Renal pelvis (tissue), 12 donors: ENCODE measurements at places on chromosomes 7 and 10. TPM values are rescaled to one million over a fixed set of nuclear protein-coding genes. Genes with fewer than 3 reads are reported as not detected.

GJC3 gene
- polyA plus RNA-seq = 1.7 TPM

NODAL gene
- 0.14 TPM for polyA plus RNA-seq

- DNase-seq = no peak
Measured at GRCh38 chr10:49363309-49364031, 32.4 kb downstream of the DRGX start.

DNA sequence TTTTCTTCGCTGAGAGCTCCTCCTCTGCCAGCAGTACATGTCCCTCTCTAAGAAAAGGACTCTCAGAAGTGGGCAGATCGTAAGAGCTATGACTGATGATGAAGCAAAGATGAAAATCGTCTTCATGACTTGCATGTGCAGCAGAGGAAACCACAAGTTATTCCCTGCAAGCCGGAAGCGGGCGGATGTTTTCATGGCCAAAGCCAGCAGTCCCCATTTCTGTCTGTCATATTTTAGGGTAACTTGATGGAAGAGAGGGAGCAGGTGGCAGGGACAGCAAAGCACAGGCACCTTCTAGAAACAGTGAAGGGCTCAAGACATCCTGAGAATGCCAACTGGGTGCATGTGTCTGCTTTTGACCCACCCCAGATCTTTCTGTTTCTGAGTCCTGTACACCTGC is 19.9 kb downstream of the KLF6 start:
- DNase-seq = no peak

- DNase-seq = no peak
Measured at GRCh38 chr7:115799430-115799829, 231.1 kb downstream of the TFEC start.

- DNase-seq = no peak
Measured at GRCh38 chr7:30146127-30146612, 11.4 kb downstream of the MTURN start.

DNA sequence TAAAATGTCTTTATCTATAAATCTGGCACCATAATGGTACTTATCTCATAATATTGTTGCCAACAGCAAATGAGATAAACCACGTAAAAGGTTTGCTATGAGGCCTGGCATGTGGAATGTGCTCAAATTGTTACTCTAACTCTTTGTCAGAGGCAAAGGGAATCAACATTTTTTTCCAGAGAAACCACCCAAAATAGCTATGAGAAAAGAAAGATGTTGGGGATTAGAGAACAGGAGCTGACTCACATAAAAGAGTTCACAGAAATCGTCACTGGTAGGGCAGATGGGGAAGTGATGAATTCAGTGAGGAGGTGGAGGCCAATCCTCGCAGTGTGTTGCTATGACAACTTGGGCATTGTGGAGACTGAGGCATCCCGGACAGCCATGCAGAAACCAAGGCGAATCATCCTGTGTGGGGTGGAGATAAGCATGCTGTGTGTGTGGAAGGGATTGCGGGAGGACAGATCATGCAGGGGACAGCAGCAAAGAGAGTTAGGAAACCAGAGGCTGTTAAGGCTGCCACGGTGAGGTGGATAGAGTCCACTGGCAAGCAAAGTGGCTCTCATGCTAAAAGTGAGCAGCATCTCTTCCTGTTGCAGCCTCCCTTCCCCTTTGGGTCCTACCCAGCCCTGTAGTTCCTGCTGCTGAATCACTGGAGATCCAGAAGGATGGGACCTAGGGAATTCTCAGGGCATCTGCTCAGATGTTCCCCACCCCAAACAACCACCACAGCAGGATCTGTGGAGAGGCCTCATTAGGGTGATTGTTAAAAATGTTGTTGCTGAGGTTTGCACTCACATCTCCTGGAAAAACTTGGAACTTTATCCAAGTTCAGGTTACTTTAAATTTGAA is 103.9 kb downstream of the CUBN start:
- no peak for DNase-seq

- DNase-seq = no peak
Measured at GRCh38 chr7:114502454-114503254, 88.0 kb downstream of the FOXP2 start.
